ENCODE measurements at places on chromosomes 7 and 10.

DNA sequence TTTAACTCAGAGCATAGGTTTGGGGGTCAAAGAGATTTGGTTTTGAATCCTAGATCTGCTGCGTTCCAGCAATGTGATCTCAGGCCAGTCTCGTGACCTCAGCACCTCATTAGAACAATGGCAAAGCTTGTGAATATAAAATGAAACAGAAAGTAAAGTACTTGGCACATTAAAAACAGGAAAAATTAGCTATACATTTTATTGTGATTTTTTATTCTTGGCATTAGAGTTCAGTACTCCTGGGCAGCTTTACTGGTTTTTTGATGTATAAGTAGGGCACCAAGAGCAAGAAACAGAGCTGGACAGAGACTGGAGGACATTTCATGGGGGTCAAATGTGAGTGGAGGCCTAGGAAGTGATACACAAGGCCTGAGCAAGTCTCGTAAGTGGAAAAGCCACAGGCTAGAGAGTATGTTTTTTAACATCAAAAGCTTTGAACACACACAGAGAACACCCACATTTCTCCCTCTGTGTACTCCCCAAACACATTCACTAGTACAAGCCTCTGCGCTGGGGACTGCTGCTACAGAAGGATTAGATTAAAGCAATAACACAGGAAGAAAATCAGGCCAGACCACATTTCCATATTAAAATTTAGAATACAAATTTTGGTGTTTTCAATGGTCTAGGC, 157.2 kb upstream of the SLC25A13 start:
- DNase-seq: no peak

DNA sequence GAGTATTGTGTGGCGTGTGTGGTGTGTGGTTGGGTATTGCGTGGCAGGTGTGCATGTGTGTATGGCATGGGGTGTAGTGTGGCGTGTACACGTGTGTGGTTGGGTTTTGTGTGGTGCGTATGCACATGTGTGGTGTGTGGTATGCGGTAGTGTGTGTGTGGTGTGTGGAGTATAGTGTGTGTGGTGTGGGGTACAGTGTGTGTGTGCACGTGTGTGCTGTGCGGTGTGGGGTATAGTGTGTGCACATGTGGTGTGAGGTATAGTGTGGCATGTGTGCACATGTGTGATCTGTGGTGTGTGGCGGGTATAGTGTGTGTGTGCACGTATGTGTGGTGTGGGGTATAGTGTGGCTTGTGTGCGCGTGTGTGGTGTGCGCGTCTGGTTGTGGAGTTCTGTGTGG, 20.9 kb upstream of the UTF1 start:
- no peak for DNase-seq

GRCh38 chr7:1290026-1290678, 57.5 kb downstream of the UNCX start:
- DNase-seq: no peak

GRCh38 chr7:148242294-148242821, 348.2 kb upstream of the C7orf33 start:
- DNase-seq: peak; percentile 74

- DNase-seq: no peak
Measured at GRCh38 chr7:22640269-22640668, 86.7 kb upstream of the IL6 start.

DNA sequence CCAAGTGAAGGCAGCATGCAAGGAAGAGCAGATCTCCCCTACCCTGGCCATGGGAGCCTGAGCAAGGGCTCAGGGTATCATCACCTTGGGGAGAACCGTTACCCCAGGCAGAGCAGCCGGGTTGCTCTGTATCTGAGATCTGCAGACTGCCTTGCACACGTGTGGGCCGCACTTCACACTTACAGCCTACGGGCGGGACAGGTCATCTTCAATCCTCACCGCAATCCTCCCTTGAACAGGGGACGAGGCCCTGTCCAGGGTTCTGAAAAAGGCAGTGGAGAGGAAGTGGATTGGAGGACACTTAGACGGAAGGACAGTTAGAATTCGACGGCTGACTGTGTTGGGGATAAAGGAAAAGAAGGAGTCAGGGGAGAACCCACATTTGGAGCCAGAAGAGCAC, 51.4 kb downstream of the NPS start:
- DNase-seq: peak; percentile 12

DNA sequence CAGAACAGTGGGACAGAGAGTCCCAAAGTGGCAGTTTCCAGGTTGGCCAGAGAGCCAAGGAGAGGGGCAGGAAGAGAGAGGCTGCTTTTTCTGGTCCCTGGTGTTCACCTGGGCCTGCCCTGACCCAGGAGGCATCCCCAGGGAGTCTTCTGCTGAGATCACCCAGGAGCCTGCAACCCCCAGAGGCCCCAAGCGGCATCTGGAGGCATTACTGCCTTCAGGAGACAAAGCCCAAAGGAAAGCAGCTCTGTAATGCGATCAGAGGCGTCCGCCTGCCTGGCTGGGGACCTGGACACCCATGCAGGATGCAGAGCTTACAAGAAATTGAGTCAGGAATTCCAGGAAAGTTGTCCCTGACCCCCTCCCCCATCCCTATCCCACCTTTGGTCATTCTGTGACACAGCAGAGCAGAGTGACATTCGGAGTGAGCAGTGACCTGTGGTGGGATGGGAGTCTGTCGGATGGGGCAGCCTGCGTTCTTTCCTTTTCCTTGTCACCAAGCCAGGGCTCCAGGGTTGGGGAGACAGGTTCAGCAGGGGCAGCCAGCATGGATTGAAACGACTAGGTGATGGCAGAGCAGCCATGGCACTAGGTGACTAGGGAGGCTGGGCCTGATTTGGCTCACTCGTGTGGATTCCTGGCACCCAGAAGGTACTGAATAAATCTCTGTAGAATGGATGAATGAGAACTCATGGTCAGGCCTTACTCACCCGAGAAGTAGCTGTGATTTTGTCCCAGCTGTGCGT, 10.4 kb downstream of the UNC5B start:
- DNase-seq: no peak

- no peak for DNase-seq
Measured at GRCh38 chr10:5961405-5962100, 15.8 kb downstream of the IL15RA start.
